ENCODE measurements at places on chromosomes 16 and 17. TPM values are rescaled to one million over a fixed set of nuclear protein-coding genes. Genes with fewer than 3 reads are reported as not detected.

DNA sequence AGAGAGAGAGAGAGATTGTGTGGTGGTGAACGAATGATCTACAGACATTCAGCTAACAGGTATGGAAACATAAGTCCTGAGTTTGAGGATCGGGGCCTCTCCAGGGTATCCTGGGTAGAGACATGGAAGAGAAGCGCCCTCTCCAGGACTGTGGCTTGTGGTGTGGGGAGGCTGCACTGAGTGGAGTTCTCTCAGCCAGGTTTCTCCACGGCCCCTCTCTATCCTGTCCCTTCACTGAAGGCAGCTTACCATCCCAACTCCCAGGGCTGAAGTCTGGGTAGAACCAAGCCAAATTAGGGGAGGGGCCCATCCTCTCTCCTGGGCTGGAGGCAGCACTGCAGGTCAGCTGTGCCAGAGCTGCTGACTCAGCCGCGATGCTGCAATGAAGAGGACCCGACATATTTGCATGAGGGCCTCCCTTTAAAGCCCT is 6.2 kb downstream of the C1QL1 start:
- no peak for DNase-seq

GRCh38 chr16:75957870-75958269 is 231.6 kb upstream of the CPHXL start:
- DNase-seq: no peak

- DNase-seq: no peak
These were observed 39.2 kb upstream of the TBX2 start for GRCh38 chr17:61360318-61360943.

DNA sequence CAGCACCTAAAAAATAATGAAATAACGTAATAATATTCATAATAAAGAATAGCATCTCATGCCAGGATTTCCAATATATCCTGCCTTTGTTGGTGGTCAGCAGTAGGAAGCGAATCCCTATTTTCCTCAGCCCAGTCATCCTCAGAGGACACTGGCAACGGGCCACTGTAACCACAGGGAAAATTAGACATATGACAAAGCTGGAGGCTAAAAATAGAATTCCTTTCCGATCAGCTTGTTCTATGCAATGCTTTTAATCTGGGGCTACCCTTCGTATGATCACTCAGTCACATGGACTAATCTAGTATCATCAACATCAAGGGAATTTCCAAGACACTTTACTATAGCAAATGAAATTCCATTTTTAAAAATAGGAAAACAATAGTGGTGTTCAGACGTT is 246.9 kb upstream of the KCNJ16 start:
- DNase-seq: no peak

DNA sequence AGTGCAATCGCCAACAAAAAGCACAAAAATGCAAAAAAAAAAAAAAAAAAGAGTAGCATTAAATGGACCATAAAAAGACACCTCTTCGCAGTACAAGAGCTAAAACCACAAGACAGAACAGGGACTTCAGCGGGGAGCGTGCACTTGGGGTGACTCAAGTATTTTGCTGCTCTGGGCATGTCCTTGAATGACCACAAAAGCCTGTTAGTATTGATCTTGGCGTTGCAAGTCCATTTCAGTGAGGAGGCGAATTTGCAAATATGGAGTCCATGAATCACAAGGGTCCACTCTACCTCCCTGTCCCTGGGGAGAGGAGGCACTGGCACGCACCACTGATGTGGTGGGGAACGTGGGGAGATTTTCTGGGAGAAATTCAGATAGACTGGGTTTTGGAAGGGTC is 78.9 kb downstream of the CNGB1 start:
- DNase-seq: peak; percentile 34

GRCh38 chr17:34011599-34011998 is 243.5 kb upstream of the CCL2 start:
- DNase-seq: no peak

DNA sequence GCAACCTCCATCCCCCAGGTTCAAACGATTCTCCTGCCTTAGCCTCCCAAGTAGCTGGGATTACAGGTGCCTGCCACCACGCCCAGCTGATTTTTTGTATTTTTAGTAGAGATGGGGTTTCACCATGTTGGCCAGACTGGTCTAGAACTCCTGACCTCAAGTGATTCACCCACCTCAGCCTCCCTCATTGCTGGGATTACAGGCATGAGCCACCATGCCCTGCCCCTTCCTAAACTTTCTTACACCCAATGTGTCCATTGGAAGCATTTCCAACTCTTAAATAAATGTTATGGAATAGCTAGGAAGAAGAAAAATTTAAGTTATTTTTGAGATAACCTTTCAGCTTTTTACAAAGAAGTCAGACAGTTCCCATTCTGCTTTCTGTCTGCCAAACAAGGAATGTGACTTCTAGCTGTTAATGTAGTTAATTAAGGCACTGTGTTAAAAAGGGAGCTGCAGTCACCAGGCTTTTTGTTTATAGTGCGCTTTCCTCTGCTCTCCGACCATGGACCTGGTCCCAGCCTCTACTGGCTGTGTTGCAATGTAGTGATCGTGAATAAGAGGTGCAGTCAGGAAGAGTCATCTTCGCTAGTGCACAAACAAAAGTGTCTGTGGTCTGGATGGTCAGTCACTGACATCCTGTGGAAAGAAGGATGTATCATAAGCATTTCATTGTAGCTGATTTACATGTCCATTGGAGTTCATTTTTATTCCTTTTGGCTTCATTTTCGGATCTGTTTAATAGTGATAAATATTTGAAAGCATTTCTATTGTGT is 39.7 kb downstream of the USP10 start:
- no peak for DNase-seq

GRCh38 chr16:78762222-78762621 is 662.8 kb downstream of the WWOX start:
- DNase-seq: no peak

GRCh38 chr17:77869041-77869599 is 89.4 kb upstream of the TNRC6C start:
- no peak for DNase-seq

GRCh38 chr17:41691031-41691777 is 2.5 kb downstream of the EIF1 start:
- DNase-seq: no peak

DNA sequence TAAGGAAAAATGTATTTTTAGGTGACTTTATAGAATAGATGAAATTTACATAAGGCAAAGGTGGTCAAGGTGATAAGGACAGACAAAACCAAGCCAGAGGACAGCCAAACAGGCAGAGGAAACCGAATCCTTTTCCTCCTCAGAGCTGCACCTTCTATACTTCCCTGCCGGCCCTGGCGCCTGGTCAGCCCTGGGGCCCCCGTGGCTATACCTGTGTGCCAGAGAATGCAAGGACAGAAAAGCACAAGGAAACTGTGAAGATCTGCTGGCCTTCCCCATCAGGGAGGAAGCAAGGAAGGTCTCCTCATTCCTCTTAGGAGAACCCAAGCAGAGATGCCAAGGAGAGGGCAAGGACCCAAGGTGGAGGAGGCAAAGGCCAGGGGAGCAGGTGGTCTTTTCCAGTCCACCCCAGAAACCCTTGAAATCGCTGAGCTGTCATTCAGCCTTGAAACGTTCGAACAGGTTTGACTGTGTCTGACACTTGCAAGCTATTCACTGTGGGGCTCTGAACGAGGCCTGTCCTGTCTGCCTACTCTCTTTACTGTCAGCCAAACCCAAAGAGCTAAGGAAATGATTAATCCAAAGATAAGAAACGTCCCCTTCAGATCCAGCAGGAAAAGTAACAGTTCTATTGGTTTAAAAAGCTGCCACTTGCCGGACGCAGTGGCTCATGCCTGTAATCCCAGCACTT is 114.4 kb downstream of the XYLT1 start:
- DNase-seq: no peak

- no peak for DNase-seq
These were observed 144.4 kb downstream of the GAS7 start for GRCh38 chr17:10053782-10054540.

GRCh38 chr17:964876-965275 is 14.7 kb downstream of the NXN start:
- no peak for DNase-seq

DNA sequence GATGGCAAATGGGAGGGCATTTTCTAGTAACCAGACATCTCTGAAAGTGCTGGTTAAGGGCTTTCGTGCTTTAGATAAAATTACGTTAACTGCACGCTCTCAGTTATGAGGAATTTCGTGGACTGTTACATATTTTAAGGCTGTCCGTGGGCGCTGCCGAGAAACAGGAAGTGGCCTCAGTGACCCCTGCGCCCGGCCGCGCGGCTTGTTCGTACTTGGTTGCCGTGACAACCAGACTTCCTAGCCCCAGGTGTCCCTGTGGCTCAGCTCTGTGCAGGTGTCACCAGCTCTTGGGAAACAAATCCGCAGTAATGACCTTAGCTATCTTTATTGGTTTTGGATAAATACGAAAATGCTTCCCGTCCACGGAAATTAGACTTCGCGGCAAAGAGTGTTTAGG is 52.7 kb downstream of the LMF1 start:
- DNase-seq: no peak

DNA sequence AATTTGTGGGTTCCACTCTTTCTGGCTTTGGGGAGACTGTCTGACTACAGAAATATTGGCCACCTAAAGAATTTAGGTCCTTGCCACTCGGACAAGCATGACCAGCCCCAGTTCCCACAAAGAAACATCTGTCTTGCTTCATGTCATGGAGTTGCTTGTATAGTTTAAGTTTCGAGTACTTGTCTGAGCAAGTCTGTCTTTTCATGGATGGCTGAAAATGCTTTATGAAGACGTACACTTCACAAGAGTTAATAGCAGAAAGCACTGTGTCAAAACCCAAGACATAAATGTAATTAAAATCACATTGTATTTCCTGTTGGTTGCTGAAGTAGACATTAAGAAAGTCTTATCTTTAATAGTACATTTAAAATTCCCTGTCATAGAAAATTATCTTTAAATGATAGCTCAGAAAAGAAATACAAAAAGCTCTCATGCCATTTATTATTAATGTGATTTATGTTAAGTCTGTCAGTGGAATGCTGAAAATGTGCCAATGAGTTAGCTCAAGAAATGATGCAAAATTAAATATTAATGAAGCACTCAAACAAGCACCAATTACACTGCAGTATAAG is 29.8 kb upstream of the XYLT2 start:
- DNase-seq: peak; percentile 70

- peak; percentile 9 for DNase-seq
These were observed 18.0 kb downstream of the C17orf75 start for GRCh38 chr17:32323811-32324491.

DNA sequence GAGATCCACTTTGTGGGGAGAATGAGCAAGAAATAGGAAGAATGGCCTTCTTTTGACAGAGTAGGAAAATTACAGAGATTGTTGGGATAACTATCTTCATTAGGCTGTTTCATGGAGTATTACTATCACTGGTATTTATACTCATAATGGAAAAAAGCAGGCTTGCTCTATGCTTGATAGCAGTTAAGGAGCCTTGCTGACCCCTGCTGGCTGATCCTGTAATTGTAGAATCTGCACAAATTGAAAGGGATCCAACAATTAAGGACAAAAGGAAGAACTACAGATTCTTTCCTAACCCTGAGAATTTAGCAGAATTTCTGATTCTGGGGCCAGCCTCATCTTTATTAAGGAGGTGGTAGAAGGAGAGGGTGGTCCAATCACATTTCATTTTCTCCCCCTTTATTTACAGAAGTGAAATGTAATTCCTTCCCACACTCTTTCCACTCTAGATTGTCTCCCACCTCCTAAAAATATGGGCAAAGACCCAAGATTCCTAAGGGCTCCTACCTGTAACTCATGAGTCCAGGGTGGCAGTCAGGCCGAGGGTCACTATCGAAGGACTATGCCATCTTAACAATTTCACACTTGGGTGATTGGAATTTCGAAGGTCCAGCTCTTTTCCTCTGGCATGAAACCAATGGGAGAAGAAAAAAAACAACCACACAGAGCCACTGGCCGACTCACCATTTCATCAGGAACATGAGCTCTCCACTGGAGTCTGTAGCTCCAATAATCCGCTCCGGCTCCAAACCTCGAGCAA is 26.3 kb downstream of the NFE2L1 start:
- DNase-seq: peak; percentile 50

DNA sequence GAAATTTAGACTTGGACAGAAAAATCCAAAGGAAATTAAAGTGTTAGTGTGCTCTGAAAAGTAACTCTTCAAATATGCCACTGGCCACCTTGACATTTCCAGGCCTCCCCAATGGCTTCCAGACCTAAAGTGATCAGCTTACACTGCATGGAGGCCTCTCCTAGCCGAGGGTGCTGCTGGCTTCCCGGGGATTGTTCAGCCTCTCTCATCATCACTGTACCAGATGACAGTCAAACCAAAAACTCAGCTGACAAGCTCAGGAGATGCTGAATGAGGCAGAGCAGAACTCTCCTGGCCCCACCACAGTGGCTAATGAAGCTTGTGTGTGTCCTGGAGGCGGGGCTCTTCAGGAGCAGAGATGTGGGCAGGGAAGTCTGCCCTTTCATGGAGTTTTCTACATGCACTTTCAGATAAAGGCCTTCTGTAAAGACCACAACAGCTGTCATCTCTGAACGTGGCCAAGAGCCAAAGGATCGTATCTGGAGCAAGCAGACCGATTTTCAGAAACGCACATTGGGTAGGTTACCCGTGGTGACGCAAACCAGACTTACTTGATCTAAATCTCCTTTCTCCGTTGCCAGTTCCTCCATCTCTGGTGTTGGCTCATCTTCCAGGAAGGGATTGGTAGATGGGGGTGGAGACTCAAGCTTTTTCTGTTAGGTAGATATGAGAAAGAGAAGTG is 113.3 kb downstream of the VPS53 start:
- DNase-seq: no peak

GRCh38 chr16:31179747-31180459 is at the start of gene FUS:
Gene FUS (plus strand): TSS chr16:31180139. CDS start chr16:31180215, 76 bp downstream.
- DNase-seq: peak; percentile 55

- no peak for DNase-seq
These were observed 53.5 kb downstream of the C17orf58 start for GRCh38 chr17:67942810-67943209.

DNA sequence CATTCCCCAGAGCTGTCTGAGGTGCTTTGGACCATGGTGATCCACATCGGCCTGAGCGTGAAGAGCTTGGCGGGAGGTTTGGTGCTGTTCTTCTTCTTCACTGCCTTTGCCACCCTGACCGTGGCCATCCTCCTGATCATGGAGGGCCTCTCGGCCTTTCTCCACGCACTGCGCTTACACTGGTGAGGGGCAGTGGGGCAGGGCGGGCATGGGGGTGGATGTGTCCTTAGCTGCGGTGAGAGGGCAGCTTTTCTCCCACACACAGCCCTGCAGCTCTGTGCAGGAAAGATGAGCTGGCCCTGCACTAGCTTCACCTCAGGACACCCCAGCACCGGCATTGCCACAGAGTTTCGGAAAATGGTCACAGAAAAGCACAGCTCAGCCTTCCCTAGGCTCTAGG is 21.8 kb upstream of the NAGLU start:
- DNase-seq: no peak

- no peak for DNase-seq
These were observed 103.3 kb downstream of the ABCA8 start for GRCh38 chr17:68851890-68852289.

The PRR35 gene
- not detected for polyA plus RNA-seq
